ENCODE measurements at places on chromosomes 11 and 22. TPM values are rescaled to one million over a fixed set of nuclear protein-coding genes. Genes with fewer than 3 reads are reported as not detected.

Gene IGLL1
- not detected for total RNA-seq

Gene INS
- not detected for total RNA-seq

Gene MS4A8
- total RNA-seq = not detected

Gene AP5B1
- 26.3 TPM for total RNA-seq

- H3K4me3 ChIP-seq = no peak overlapping the region
- no peaks in the 10 kb centered on the region for H3K4me1 ChIP-seq
- no peaks in the 10 kb centered on the region for H3K36me3 ChIP-seq
Measured at GRCh38 chr11:110928391-110928790, 216.2 kb upstream of the ARHGAP20 start.

DNA sequence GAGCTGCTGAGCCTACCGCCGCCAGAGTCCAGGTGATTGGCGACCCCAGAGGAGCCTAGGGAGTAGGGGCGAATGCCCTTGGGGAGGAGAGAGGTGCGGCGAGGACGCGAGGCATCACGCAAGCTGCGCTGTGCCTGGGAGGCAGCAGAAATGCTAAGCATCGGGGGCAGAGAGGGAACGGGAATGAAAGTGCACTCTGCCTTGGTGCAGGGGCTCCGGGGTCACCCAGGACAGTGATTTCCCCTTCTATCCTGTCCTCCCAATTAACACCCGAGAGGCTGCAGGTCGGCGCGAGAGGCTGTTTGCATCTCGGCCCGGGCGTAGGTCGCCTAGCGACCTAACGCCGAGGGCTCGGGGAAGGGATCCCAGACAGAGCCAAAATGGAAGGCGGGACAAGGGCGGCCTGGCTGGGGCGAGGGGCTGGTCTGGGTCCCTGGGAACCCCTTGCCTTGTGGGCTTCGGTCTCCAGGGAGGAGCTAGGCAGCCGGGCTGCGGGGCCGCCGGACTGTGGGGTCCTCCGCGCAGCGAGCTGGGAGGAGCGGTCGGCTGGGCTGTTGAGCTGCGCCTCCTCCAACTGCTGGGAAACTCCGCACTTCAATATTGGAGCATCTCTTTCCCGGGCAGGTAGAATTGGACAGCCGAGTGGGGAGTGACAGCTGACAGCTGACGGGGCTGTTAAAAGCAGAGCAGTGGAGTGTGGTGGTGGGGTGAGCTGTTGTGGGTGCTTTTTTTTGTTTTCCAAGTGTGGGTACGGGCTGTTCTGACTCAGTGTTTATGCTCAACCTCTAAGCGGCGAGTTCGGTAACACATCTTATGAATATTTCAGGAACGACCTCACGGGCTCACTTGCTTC is 657 bp downstream of the ELMOD1 start:
- H3K36me3 ChIP-seq = no peaks in the 10 kb centered on the region
- peak overlapping the region; percentile 59 for H3K4me3 ChIP-seq
- no peak overlapping the region for H3K27ac ChIP-seq
- peaks cover 25% of the 10 kb centered on the region for H3K4me1 ChIP-seq

DNA sequence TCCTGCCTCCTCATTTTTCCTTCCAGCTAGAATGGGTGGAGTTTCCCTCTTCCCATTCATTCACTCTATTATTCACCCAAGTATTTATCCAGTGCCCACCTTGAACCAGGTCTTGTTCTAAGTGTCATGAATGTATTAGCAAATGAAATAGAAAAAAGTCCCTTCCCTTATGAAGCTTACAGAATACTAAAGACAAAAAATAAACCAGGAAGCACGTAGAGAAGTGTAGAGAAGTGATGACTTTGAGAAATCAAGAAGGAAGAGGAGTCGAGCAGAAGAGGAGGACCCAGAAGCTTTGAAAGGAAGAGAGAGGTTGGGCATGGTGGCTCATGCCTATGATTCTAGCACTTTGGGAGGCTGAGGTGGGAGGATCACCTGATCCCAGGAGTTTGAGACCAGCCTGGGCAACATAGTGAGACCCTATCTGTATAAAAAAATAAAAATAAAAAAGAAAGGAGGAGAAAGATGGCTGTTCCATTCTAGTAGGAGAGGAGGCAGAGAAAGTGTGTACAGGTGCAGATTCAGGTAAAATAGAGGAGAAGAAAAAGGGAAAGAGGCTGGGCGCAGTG is 17.1 kb upstream of the SYVN1 start:
- H3K27ac ChIP-seq = no peak overlapping the region
- no peaks in the 10 kb centered on the region for H3K36me3 ChIP-seq
- H3K27me3 ChIP-seq = no peaks in the 10 kb centered on the region
- H3K4me3 ChIP-seq = no peak overlapping the region

GRCh38 chr11:65556470-65557279 is 1.5 kb downstream of the LTBP3 start:
- no peak for DNase-seq
- no peaks in the 10 kb centered on the region for H3K27me3 ChIP-seq
- H3K36me3 ChIP-seq = no peaks in the 10 kb centered on the region
- peak overlapping the region; percentile 27 for H3K27ac ChIP-seq
- peaks cover 48% of the 10 kb centered on the region for H3K4me1 ChIP-seq

- no peak for DNase-seq
- no peaks in the 10 kb centered on the region for H3K36me3 ChIP-seq
- no peaks in the 10 kb centered on the region for H3K27me3 ChIP-seq
- H3K4me3 ChIP-seq = no peak overlapping the region
- H3K4me1 ChIP-seq = no peaks in the 10 kb centered on the region
Measured at GRCh38 chr11:73198677-73199076, 19.4 kb upstream of the P2RY2 start.
